HCT116 (cell line): ENCODE measurements at places on chromosomes 13 and 19. TPM values are rescaled to one million over a fixed set of nuclear protein-coding genes. Genes with fewer than 3 reads are reported as not detected.

Gene SPACA4
- not detected for total RNA-seq

Gene YIF1B
- 67.5 TPM for total RNA-seq

DNA sequence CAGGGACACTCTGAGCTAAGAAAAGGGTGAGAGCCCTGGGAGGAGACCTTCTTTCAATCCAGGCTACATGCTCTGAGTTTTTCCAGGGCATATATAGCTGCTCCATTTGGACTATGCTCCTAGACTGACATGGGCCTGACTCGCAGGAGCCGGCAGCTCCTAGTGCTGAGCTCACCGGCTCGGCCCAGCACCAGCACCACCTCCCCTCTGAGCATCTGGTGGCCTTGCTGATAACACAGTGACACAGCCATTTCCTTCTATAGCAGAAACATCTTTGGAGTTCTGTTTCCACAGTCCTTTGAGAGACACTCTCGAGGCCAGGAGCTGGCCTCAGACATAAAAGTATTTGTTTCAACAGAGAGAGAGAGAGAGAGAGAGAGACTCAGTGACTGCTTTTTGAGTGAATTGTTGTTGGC lies 184.9 kb downstream of the TM9SF2 start:
- H3K27ac ChIP-seq: no peak overlapping the region
- H3K36me3 ChIP-seq: no peaks in the 10 kb centered on the region
- no peaks in the 10 kb centered on the region for H3K27me3 ChIP-seq
- DNase-seq: no peak
- no peak overlapping the region for H3K4me3 ChIP-seq

Gene NKPD1
- total RNA-seq: 0.64 TPM

- H3K4me3 ChIP-seq: no peak overlapping the region
- no peaks in the 10 kb centered on the region for H3K36me3 ChIP-seq
- no peaks in the 10 kb centered on the region for H3K27me3 ChIP-seq
- no peak overlapping the region for H3K27ac ChIP-seq
Measured at GRCh38 chr13:30770929-30771328, 35.6 kb downstream of the ALOX5AP start.

DNA sequence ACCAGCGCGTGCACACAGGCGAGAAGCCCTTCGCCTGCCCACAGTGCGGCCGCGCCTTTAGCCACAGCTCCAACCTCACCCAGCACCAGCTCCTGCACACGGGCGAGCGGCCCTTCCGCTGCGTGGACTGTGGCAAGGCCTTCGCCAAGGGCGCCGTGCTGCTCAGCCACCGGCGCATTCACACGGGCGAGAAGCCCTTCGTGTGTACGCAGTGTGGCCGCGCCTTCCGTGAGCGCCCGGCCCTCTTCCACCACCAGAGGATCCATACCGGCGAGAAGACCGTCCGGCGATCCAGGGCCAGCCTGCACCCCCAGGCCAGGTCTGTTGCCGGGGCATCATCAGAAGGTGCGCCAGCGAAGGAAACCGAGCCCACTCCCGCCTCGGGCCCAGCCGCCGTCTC lies 4.4 kb upstream of the ZNF446 start:
- H3K27me3 ChIP-seq: no peaks in the 10 kb centered on the region
- H3K4me1 ChIP-seq: peaks cover 8% of the 10 kb centered on the region
- no peak for DNase-seq

DNA sequence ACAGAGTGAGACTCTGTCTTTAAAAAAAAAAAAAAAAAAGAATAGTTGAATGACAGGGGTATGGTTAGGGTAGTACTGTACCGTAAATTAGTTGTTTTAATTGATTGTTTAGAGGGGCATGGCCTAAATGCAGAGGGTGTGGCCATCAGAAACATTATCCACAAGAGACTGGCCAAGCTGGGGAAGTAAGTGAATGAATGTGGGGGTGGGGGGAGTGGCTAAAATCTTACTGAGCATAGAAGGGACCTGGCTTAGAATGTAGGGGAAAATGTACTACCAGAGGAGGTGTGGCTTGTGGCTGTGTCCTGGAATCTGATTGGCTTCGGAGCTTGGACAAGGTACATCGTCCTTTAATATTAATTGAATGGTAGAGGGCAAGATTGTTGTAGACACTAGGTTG lies 3.8 kb downstream of the BCL2L12 start:
- H3K4me1 ChIP-seq: peaks cover 13% of the 10 kb centered on the region; the same call in 1 of the 2 replicates
- DNase-seq: no peak
- H3K27me3 ChIP-seq: no peaks in the 10 kb centered on the region
- 0 out of 2 replicates have a peak, but pooled peaks cover 3% of the 10 kb centered on the region for H3K36me3 ChIP-seq
- no peak overlapping the region for H3K27ac ChIP-seq

DNA sequence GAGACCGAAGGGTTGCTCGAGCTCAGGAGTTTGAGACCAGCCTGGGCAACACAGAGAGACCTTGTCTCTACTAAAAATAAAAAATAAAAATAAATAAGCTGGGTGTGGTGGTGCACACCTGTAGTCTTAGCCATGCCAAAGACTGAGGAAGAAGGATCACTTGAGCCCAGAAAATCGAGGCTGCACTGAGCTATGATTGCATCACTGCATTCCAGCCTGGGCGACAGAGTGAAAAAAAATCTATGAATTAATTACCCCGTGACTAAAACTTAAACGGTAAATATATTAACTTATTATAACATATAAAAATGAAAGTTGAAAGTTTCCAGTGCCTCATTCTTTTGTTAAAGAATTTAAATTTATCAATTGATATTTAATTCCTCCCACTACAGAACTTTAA lies 273.7 kb downstream of the KLF12 start:
- no peaks in the 10 kb centered on the region for H3K27me3 ChIP-seq
- no peak for DNase-seq
- no peak overlapping the region for H3K27ac ChIP-seq

DNA sequence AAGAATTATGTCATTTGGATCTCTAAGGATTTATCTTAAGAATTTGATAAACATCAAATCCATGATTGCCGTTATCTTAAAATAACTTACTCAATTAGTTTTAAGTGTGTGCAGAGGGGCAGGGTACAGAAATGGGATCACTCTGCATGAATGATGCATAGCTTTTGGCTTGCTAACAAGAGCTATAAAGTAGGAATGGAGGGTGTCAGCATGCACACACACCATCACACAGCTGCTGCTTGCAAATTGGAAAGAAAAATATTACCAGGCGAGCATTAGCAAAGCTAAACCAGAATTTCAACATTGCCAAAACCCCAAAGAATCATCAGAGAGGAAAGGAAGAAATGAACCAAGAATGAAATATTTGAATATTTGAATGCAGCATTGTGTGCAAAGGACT lies 580.6 kb downstream of the LMO7 start:
- H3K4me1 ChIP-seq: no peaks in the 10 kb centered on the region
- H3K27me3 ChIP-seq: no peaks in the 10 kb centered on the region
- no peak for DNase-seq
- H3K27ac ChIP-seq: no peak overlapping the region

DNA sequence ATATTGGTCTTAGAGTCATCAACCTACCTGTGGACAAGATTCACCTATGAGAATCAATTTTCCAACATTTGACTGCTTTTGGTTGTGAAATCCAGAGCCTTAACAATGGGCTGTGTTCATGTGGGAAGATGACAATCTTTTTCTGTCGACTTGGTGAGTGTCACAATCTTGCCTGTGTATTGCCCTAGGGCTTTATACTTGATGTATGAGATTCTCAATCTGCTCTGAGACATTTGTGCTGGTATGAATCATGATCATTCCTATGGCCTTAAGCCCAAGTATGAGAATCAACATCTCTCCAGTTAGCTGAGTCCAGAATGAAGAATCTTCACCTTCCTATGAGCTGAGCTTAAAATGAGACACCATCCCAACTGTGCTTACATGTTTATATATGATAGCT lies 68.7 kb downstream of the ZNF726 start:
- DNase-seq: no peak
- H3K4me1 ChIP-seq: no peaks in the 10 kb centered on the region
- no peaks in the 10 kb centered on the region for H3K27me3 ChIP-seq
- H3K36me3 ChIP-seq: no peaks in the 10 kb centered on the region

- H3K4me3 ChIP-seq: peak overlapping the region; percentile 90
- peak overlapping the region; percentile 81 for H3K27ac ChIP-seq
- DNase-seq: no peak
Measured at GRCh38 chr13:106533943-106534638, 1.4 kb downstream of the EFNB2 start.

Gene PPFIA3
- 28.1 TPM for total RNA-seq

DNA sequence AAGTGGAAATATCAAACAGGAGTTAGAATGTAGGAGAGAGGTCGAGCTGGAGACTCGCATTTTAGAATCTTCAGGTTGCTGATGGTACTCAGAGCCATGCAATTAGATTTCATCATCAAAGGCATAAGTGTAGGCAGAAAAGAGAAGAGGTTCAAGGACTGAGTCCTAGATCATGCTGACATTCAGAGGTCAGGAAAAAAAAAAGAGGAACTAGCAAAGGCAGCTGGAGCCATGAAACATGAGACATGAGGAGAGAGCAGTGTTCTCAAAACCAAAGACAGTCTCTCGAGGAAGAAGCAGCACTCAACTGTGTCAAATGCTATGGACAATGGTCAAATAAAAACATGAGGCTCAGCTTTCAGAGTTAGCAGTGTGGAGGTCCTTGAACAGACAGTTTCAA lies 12.4 kb upstream of the TPP2 start:
- DNase-seq: no peak
- H3K4me1 ChIP-seq: no peaks in the 10 kb centered on the region
- H3K4me3 ChIP-seq: no peak overlapping the region
- H3K27ac ChIP-seq: no peak overlapping the region

DNA sequence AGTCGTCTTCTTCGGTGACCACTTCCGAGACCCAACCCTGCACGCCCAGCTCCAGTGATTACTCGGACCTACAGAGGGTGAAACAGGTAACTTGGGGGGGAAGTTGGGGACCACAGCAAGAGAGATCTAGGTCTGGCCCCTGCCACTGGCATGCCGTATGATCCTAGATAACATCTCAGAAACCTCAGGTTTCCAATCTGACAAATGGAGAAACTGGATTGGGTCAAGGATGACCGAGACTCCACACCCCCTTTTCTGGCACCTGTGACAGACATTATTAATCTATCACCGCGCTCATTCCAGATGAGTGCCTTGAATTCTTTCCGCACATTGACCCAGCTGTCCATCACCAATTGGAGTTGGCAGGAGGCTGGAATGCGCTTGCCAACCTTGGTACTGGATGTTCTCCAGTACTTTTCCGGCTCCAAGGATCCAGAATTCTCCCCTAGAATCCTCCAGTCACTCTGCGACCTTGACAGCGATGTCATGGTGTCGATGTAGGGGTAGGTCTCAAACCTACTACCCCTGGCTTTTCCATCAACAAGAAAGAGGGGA lies 17.4 kb downstream of the VASP start:
- no peak for DNase-seq
- no peaks in the 10 kb centered on the region for H3K27me3 ChIP-seq
- no peak overlapping the region for H3K4me3 ChIP-seq
- H3K27ac ChIP-seq: no peak overlapping the region

Gene EXOC3L2
- total RNA-seq: not detected

DNA sequence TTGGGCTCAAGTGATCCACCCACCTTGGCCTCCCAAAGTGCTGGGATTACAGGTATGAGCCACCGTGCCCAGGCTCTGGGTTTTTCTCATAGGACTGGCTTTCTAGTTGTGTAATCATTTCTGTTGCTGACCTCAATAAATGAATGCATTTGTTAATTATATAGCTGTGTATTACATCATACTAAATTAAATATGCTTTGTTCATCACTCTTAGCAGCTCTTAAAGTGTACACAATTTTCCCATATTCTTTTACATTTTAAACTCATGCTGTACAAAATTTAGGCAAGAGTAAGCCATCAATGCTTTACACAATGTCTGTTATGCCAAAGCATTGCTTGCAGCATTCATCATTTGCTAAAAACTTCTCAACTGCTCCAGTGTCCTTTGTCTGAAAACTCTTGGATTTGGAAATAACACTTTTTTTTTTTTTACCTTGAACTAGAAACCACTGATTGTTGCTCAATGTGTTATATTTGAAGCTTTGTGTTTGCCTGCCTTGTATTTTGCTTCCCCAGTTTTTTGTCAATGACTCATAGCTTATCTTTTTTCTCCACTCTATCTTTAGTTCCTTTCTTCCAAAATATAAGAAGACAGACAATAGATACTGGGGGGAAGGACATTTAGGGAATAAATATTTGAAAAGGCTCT lies 31.4 kb downstream of the CCDC122 start:
- no peak overlapping the region for H3K4me3 ChIP-seq
- no peak for DNase-seq
- H3K27me3 ChIP-seq: no peaks in the 10 kb centered on the region
- H3K36me3 ChIP-seq: no peaks in the 10 kb centered on the region; the same call in 1 of the 2 replicates
- no peaks in the 10 kb centered on the region for H3K4me1 ChIP-seq
